ENCODE measurements at places on chromosomes 5 and 9. TPM values are rescaled to one million over a fixed set of nuclear protein-coding genes. Genes with fewer than 3 reads are reported as not detected.
A peak's percentile ranks its signal among the peaks of the same experiment; 100 is the strongest.

The EPB41L4A gene
- total RNA-seq: 125 TPM

The ANKRD20A1 gene
- total RNA-seq: not detected

DNA sequence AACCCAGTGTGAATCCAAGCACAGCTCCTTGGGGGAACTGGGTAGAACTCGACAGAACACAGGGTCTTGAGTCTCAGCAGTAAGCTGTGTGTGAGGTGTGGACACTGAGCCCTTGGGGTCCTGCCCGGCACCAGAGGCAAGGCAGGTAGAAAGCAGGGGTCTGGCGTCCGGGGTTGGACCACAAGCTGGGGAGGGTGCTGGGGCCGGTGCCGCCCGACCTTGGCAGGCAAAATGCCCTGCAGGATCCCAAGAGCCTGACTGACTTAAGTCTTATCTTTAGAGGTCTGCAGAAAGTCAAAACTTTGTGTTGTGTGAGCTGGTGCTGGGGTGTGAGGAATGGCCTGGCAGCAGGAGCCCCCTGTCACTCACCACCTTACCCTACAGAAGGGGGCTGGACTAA lies 49.3 kb downstream of the HABP4 start:
- H3K4me1 ChIP-seq: peaks cover 10% of the 10 kb centered on the region
- DNase-seq: no peak
- no peaks in the 10 kb centered on the region for H3K27me3 ChIP-seq
- no peak overlapping the region for H3K4me3 ChIP-seq
- no peaks in the 10 kb centered on the region for H3K36me3 ChIP-seq
- H3K27ac ChIP-seq: no peak overlapping the region

- H3K36me3 ChIP-seq: peaks cover 3% of the 10 kb centered on the region
- H3K4me3 ChIP-seq: no peak overlapping the region
- H3K27ac ChIP-seq: peak overlapping the region; percentile 45
- DNase-seq: no peak
- peaks cover 51% of the 10 kb centered on the region for H3K4me1 ChIP-seq
- peaks cover 3% of the 10 kb centered on the region for H3K27me3 ChIP-seq
Observed at GRCh38 chr9:94945197-94946144, 219.0 kb downstream of the AOPEP start.

- H3K27me3 ChIP-seq: no peaks in the 10 kb centered on the region
- no peaks in the 10 kb centered on the region for H3K36me3 ChIP-seq
- DNase-seq: no peak
- no peaks in the 10 kb centered on the region for H3K4me1 ChIP-seq
- H3K27ac ChIP-seq: no peak overlapping the region
Observed at GRCh38 chr5:96816991-96817390, 9.2 kb upstream of the ERAP1 start.

DNA sequence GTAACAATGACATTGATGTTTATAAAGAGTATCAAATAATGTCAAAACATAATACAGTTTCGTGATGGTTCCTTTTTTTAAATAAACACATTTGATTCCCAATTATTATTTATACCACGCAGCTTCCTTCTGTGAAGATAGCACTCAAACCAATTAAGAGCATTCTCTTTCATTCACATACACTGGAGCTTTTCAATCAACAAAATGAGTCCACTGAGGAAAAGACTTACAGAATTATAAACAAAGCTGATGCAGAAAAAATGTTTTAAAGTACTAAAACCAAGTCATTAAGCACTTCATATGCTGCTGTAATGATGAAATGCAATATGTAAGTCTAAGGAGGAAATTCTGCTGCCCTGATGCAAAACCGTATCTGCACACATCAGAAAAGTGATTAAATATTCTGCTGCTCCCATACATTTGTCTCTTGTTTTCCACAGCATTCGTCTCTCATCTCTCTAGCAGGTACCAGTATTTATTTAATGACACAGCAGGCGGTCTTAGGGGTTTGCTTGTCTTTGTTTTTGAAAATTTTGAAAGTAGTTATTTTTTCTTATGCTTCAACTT lies 147.1 kb downstream of the CDH10 start:
- H3K36me3 ChIP-seq: no peaks in the 10 kb centered on the region
- DNase-seq: no peak
- no peaks in the 10 kb centered on the region for H3K27me3 ChIP-seq
- no peak overlapping the region for H3K27ac ChIP-seq

DNA sequence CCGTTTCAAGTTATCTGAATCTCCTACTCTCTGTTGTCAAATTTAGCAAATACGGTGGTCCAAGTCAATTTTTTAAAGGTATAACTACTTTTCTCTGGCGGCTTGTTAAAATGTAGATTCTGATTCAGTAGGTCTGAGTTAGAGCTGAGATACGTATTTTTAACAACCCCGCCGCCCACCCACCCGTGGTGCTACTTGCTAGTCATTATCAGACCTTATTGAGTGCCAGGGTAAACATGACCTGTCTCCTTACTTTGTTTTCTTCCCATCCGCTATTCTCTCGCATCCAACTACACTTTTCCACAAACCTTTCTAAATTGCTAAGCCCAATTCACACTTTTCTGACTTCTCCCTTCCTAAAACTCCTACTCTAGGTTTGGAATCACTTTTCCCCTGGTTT lies 694 bp upstream of the PLAA start:
- peaks cover 1% of the 10 kb centered on the region for H3K27me3 ChIP-seq
- peak overlapping the region; percentile 90 for H3K4me3 ChIP-seq
- no peaks in the 10 kb centered on the region for H3K36me3 ChIP-seq
- DNase-seq: no peak
- H3K4me1 ChIP-seq: peaks cover 11% of the 10 kb centered on the region
- H3K27ac ChIP-seq: peak overlapping the region; percentile 99

GRCh38 chr9:108991479-108991878 lies 21.8 kb downstream of the CTNNAL1 start:
- H3K4me1 ChIP-seq: no peaks in the 10 kb centered on the region
- no peak overlapping the region for H3K27ac ChIP-seq
- no peaks in the 10 kb centered on the region for H3K27me3 ChIP-seq

DNA sequence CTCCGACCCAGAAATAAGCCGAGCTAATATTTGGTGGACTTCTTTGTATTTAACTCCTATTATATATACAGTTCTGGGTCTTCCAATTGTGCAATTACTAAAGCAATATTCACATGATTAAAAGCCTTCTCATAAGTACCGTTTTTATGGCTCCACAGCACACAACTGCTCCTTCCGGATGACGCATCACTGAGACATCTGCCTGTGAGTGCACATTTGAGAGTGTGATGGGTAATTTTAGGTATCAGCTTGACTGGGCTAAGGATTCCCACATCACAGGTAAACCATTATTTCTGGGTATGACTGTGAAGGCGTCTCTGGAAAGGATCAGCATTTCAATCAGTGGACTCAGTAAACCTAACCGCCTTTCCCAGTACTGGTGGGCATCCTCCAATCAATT lies 77.5 kb upstream of the SYK start:
- no peaks in the 10 kb centered on the region for H3K36me3 ChIP-seq
- H3K4me1 ChIP-seq: no peaks in the 10 kb centered on the region
- no peaks in the 10 kb centered on the region for H3K27me3 ChIP-seq
- DNase-seq: no peak
- no peak overlapping the region for H3K27ac ChIP-seq

DNA sequence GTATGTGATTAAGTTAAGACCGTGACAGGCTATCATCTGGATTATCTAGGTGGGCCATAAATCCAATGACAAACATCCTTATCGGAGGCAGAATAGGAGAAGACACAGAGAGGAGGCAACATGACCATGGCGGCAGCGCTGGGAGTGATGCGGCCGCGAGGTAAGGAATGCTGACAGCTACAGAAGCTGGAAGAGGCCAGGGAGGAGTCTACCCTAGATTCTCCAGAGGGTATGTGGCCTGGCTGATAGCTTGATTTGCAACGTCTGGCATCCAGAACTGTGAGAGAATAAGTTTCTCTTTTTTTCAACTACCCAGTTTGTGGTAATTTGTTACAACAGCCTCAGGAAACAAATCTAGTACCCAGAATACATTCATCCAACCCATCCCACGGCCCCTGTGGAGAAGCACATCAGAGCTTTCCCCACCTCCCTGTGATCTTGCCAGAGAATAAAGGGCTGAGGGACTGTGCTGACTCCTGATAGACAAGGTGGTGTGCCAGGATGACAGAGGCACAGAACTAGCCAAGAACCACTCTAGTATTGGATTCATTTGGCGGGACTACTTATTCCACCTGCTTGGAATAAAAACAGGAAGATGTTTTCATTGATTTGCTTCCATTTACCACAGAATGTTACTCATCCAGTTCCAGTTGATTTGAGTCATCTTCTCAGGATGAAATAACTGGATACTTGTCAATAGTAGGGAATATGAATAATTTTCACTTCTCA lies 187.4 kb downstream of the MAN2A1 start:
- no peak for DNase-seq
- H3K27ac ChIP-seq: no peak overlapping the region
- no peak overlapping the region for H3K4me3 ChIP-seq
- no peaks in the 10 kb centered on the region for H3K27me3 ChIP-seq
- peaks cover 7% of the 10 kb centered on the region for H3K4me1 ChIP-seq
- no peaks in the 10 kb centered on the region for H3K36me3 ChIP-seq

GRCh38 chr5:170818232-170818631 lies 34.7 kb downstream of the GABRP start:
- H3K27ac ChIP-seq: no peak overlapping the region
- no peak overlapping the region for H3K4me3 ChIP-seq
- H3K27me3 ChIP-seq: peaks cover 1% of the 10 kb centered on the region
- H3K4me1 ChIP-seq: no peaks in the 10 kb centered on the region
- no peaks in the 10 kb centered on the region for H3K36me3 ChIP-seq

DNA sequence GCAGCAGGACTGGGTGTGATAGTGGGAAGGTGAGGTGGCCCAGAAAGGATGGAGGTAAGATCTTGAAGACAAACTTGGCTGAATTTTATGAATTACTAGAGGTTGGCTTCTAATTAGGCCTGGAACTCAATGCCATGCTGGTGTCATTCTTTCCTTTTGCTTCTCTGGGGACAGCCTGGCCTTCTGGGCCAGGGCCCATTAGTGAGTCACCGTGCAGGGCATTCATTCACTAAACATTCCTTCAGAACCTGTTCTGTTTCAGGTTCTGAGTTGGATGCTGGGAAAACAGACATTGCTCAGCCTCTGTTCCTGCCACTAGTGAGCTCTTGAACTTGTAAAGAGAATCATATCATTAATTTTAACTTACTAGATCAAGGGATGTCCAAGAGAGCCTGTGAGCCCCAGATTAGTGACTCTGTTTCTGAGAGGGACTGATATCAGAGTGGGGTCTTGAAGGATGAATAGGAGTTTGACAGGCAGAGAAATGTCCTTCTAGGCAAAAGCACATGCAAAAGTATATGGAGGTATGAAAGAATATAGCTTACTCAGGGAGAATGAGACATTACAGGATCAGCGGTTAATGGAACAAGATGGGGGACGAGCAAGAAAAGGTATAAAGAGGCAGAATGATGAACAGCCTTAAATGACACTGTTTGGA lies 66.5 kb downstream of the LHX2 start:
- H3K36me3 ChIP-seq: peaks cover 4% of the 10 kb centered on the region
- no peak for DNase-seq
- H3K4me3 ChIP-seq: no peak overlapping the region
- peaks cover 8% of the 10 kb centered on the region for H3K4me1 ChIP-seq
- H3K27me3 ChIP-seq: no peaks in the 10 kb centered on the region

DNA sequence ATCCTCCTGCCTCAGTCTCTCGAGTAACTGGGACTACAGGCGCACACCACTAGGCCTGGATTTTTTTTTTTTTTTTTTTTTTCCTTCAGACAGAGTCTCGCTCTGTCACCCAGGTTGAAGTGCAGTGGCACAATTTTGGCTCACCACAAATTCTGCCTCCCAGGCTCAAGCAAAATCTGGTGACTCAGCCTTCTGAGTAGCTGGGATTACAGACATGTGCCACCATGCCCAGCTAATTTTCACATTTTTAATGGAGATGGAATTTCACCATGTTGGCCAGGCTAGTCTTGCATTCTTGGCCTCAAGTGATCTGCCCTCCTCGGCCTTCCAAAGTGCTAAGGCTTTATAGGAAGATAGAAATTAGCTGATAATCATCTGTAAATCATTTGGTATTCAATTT lies 43.9 kb downstream of the NSA2 start:
- H3K27me3 ChIP-seq: no peaks in the 10 kb centered on the region
- H3K27ac ChIP-seq: no peak overlapping the region
- H3K4me3 ChIP-seq: no peak overlapping the region
- H3K36me3 ChIP-seq: peaks cover 4% of the 10 kb centered on the region
- no peaks in the 10 kb centered on the region for H3K4me1 ChIP-seq

DNA sequence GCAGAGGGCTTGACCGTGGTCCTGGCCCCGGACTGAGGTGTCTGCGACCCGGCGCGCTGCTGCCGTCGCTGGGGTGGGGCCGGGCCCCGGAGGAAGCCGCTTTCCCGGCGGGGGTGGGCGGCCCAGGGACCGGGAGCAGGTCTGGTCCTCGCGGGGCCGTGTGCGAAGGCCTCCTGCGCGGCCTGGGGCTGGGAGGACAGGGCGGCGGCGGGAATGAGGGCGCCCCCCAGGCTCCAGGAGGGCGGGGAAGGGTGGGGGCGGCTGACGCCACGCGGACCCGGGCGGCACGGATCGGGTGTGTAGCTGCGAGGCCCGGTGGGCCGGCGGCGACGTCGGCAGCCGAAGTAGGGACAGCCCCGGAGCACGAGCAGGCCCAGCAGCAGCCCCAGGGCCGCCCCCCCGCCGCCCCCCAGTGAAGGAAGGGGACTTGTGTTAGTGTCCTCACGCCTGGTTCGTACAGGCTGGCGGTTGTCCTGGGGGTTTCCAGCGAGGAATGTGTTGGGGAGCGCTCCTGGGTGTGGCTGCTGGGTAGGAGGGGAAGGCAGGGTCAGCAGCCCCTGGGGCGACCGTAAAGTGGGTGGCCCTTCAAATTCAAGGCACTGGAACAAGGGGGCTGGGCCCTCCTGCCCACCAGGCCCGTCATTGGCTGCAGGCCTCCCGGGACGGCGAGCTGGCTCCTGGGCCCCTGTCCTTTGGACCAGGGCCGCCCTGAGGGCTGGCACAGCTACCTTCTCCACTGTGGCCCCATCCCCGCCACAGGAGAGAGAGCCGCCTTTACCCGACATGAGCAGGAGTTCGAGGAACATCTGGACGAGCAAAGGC lies 597 bp upstream of the TMEM250 start:
- H3K27ac ChIP-seq: no peak overlapping the region
- DNase-seq: no peak
- H3K36me3 ChIP-seq: no peaks in the 10 kb centered on the region
- no peaks in the 10 kb centered on the region for H3K4me1 ChIP-seq
- peaks cover 5% of the 10 kb centered on the region for H3K27me3 ChIP-seq
- H3K4me3 ChIP-seq: peak overlapping the region; percentile 63

DNA sequence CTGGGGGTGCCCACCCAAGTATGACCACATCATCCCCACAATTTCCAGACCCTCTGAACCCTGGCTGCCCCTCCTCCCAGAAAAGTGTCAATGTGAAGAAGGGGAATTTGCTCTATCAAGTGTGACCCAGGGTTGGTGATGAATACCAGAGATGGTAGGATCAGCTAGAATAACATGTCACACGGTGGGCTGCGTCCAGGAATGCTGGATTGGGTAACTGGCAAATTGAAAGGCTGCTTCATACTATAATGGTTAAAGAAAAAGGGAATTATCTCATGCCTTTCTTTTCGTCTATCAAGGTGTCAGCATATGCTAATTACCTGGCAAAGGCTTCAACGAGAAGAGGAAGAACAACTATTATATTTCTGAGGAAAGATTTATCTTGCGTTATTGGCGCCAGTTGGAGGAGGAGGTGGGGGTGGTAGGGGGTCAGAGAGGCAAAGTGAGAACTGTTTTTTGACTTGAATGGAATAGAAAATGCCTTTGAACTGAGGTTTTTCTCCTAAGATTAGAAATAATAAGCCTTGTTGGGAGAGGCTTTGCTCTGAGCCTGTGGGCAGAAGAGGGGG lies 27.8 kb upstream of the ARAP3 start:
- H3K36me3 ChIP-seq: no peaks in the 10 kb centered on the region
- H3K4me3 ChIP-seq: no peak overlapping the region
- no peak overlapping the region for H3K27ac ChIP-seq
- peaks cover 1% of the 10 kb centered on the region for H3K4me1 ChIP-seq
